CD4-positive, alpha-beta T cell treated with Interleukin-10 for 1 hour (primary cell): ENCODE measurements at places on chromosomes 4 and X.

GRCh38 chrX:140933874-140934655 lies 68.3 kb upstream of the SPANXB1 start:
- DNase-seq, result no peak

GRCh38 chrX:30812326-30812725 lies 76.7 kb downstream of the TAB3 start:
- no peak for DNase-seq

DNA sequence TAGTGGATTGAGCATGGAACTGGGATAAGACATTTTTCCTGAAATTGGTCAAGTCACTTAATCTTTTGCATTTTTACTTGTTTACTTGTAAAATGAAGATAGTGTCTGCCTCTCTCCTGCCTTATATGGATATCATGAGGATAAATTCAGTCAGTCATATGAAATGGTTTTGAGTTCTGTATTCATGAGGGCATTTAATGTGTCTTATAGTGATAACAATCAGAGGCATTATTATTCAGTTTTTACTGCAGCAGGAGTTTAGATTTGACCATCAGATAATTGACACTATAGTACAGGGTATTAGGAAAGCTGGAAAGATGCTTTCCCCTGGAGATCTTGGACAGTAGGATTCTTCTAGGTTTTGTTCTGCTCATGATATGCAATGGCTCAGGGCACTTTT lies 26.0 kb downstream of the NPNT start:
- DNase-seq, result no peak

GRCh38 chrX:138683600-138683999 lies 27.9 kb downstream of the FGF13 start:
- DNase-seq, result no peak

DNA sequence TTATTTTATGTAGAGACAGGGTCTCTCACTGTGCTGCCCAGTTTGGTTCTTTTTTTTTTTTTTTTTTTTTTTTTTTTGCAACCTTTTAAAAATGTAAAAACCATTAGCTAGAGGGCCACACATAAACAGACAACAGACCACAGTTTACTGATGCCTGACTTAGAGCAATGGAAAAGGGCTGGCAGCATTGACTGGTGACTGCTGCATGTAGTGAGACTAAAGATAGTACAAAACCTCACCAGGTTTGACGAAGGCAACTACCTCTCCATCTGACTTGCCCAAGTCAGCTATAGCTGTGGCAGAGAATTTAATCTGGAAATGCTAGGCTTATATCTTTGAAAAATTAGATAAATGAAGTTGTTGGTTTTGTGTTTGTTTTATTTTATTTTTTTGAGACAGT lies 102.9 kb downstream of the RBM47 start:
- no peak for DNase-seq

GRCh38 chr4:113960684-113961321 lies 18.6 kb downstream of the ARSJ start:
- no peak for DNase-seq

- DNase-seq, result no peak
These were observed 295.7 kb downstream of the FBXW7 start for GRCh38 chr4:152240232-152240631.

- no peak for DNase-seq
These were observed 63.4 kb downstream of the SLC9A7 start for GRCh38 chrX:46695491-46695890.

DNA sequence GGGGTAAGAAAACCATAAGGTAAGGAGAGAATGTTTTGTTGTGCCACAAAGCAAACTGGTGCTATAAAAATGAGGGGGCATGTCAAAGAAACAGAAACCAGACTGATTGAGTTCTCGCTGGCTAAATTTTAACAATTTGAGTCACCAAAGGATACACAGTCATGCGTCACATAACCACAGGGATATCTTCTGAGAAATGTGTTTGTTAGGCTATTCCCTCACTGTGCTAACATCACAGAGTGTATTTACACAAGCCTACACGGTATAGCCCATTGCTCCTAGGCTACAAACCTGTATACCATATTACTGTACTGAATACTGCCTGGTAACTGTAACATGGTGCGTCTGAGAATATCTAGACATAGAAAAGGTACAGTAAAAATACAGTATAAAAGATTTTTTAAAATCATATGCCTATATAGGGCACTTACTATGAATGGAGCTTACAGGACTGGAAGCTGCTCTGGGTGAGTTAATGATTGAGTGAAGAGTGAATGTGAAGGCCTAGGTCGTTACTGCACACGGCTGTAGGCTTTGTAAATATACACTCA lies 50.1 kb downstream of the FBXW7 start:
- DNase-seq, result peak; percentile 65

DNA sequence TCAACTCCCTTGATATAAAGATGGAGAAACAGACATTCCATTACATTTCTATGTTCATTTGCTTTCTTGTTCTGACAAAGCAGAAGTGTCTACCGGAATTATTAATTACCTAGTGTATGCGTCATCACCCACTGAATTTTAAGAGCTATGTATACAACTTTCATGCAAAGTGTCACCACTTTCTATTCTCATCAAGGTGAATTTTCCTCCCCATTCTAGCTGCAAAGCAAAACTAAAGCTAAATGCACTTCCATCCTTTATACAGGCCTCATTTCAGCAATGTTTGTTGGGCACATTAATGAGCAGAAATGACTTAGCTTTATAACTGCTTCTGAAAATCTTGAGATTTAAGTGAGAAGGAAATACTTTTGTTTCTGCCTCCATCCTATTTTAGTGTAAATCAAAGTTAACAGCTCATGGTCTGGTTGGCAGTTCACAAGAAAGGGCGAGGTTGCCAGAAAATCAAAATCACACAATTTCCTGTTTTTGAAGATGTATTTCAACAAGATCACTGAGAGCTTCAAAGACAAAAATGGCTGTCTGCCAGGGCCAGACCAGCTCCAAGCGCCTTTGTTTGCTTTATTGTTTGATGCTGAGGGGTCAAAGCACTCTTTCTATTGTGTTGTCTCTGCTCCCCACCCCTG lies 7.2 kb upstream of the FAM9C start:
- peak; percentile 75 for DNase-seq

DNA sequence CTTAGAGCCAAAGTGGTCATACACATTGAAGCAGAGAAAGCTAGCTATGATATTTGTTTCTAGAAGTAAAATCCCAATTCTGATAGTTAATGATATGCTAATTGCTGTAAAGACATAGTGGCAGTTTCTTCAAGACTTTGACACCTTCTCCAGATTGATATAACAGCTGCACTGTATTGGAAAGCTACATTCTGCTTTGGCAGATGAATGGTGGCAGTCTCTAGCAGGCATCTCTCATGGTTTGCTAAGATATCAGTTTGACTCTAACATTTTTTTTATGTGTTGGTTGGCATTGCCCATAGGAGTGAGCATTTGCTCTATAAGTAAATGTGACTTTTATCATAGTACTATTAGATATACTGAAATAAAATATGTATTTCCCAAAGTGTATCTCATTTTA lies 128.2 kb downstream of the AFF2 start:
- DNase-seq, result no peak
